HFFc6 (cell line): ENCODE measurements at places on chromosomes 2 and 18.

- no peak for DNase-seq
Observed at GRCh38 chr2:59019566-59020159, 778.5 kb upstream of the FANCL start.

DNA sequence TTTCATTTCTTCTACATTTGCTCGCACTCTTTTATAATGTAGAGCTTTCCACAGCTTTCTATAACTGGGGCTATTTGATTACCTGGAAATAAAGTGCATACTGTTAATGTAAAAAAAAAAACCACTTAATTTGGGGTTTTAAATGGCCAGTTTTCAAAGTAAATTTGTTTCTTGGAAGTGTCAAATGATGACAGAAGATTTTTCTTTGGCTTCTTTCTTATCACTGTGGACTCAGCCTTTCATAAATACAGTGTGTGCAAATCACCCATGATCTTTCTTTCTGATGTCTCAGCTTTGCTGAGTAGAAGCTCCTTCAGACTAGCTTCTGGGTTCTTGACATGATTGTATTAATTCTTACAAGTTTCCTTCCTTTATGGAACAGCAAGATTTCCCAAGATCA lies 525.6 kb downstream of the PARD3B start:
- no peak for DNase-seq

DNA sequence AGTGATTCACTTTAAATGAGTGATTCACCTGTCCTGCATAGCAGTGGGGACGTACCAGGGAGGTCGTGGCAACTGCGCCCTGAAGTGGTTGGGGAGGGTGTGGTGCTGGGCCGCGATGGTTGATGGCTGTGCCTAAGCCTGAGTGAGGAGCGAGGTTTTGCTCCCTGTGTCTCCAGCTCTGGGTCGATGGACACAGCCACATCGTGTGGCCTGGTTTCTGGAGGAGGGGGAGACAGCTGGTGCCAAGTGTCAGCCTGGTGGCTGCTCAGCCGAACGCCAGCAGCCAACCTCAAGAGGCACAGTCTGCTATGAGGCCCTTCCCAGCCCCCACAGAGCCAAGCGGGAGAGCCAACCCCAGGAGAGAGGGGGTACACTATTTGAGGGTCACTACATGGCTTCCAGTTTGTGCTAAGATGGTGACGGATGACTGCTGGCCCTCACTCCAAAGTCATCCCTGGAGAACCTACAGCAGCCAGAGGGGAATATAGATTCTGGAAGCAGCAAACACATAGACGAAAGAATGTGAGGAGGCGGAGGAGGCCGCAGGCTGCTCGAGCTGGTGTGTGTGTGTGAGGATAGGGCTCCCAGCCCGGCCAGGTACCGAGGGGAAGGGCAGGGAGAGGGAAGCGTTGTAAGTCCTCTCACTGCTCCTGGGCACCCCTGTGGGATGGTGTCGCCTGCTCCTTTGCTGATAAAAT lies 58.6 kb upstream of the OTOF start:
- DNase-seq: no peak

GRCh38 chr18:7535436-7536205 lies 31.5 kb upstream of the PTPRM start:
- DNase-seq: no peak

DNA sequence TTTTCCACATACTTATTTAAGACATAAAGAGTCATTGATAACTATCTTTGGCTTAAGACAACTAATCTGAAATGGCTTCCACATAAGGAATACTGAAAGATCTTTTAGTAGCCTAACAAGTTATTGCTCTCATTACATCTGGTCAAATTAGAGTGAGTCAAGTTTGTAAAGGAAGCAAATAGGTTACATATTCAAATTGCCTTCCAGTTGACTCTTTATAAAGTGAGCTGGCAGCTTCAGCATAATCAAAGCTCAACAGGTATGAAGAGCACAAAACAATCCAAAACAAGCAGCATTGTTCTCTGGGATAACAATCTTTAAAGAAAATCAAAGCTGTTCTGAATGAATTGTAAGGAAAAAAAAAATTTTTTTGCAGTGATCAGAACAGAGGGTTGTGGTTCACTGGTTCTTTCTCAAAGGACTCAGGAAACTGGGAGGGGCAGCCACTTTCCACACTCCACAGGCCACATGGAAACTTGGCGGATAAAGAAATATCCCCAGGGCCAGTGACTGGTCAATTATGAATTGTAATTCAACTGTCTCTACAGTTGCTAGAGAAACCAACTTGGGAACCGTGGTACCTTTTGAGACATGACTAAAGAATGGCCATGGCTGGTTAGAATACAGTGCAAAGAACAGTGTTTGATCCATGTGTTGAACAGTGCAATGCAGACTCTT lies 369.3 kb upstream of the KCNH7 start:
- no peak for DNase-seq

DNA sequence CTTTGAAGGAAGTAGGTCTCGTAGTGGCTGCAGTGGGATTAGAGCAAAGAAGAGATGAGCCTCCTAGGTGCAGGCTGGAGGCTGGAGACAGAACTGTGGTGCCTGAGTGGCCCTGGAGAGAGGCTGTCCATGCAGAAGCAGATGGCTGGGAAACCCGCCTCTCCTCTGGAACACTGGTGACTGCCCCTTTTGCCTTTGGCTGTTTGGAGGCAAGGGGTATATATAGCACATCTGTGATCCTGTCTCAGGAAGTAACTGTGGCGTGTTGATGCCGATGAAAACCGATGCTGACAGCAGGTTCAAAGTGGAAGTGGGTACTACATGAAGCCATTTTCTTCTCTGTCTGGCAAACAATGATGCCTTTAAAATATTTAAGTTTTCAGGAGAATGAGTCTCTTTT lies 43.5 kb downstream of the SLC9A2 start:
- no peak for DNase-seq

GRCh38 chr2:75959724-75960471 lies 249.2 kb upstream of the GCFC2 start:
- DNase-seq: no peak

- DNase-seq: no peak
Observed at GRCh38 chr2:74877781-74878433, 44.0 kb downstream of the HK2 start.

DNA sequence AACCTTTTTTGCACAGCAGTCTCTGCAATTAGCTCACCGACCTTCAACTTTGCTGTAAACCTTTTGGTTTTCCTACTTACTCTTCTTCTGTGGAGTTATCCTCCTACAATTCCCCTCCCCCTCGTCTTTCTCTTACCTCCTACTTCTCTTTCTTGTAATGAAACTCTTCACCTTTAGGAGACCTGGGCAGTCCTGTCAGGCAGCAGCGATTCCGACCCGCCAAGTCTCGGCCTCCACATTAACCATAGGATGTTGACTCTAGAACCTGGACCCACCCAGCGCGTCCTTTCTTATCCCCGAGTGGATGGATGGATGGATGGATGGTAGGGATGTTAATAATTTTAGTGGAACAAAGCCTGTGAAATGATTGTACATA lies 8.3 kb downstream of the TBR1 start:
- no peak for DNase-seq
